ENCODE measurements at places on chromosomes 3 and 15.

GRCh38 chr3:53223541-53223966, 32.3 kb downstream of the TKT start:
- no peak for DNase-seq
- peaks cover 43% of the 10 kb centered on the region for H3K36me3 ChIP-seq
- no peak overlapping the region for H3K4me3 ChIP-seq
- H3K27ac ChIP-seq = no peak overlapping the region

DNA sequence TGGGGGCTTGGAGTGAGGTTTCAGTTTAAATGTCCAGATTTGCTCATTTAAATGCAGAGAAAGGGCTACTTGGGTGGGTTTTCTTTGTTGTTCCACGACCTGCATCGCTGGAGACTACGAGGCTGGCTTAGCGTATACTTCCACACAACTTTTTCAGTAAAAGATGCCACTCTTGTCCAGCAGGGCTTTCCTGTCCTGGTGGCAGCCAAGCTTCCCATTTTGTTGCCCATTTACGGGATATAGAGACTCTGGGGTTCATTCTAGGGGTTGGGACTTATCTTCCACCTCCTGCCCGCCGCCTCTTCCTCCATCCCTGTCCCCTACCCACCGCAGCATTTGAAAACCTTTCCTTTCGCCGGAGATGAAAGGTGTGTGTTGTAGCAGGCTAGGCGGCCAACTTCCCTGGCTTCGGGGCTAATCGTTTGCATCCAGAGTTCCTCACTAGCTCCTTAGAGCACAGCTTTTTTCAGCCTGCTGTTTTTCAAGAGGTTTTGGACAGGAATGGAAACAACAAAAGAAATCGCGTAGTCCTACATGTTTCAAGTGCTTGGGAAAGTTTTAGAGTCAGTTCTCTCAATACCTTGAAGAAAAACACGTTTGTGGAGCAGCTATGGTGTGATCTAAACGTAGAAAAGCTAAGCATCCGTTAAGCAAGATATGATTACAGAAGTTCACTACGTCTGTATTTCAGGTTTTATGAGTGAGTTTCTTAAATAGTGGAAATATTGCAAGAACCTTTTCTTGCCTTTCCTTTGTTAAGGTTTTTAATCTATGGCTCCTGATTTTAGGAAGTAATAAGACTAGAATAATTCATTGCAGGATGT, 843 bp downstream of the CHRNA5 start:
- peaks cover 17% of the 10 kb centered on the region for H3K4me1 ChIP-seq
- no peak overlapping the region for H3K27ac ChIP-seq
- peak overlapping the region; percentile 67 for H3K4me3 ChIP-seq
- H3K36me3 ChIP-seq = no peaks in the 10 kb centered on the region
- no peak for DNase-seq

GRCh38 chr3:117243657-117244056, 534.1 kb downstream of the TUSC7 start:
- no peak overlapping the region for H3K4me3 ChIP-seq
- DNase-seq = no peak
- H3K27me3 ChIP-seq = no peaks in the 10 kb centered on the region
- no peaks in the 10 kb centered on the region for H3K4me1 ChIP-seq
- H3K27ac ChIP-seq = no peak overlapping the region
- H3K36me3 ChIP-seq = no peaks in the 10 kb centered on the region

GRCh38 chr3:40997711-40998519, 201.4 kb upstream of the CTNNB1 start:
- H3K27ac ChIP-seq = no peak overlapping the region
- no peaks in the 10 kb centered on the region for H3K36me3 ChIP-seq
- H3K4me3 ChIP-seq = no peak overlapping the region
- H3K27me3 ChIP-seq = peaks cover 5% of the 10 kb centered on the region
- peaks cover 8% of the 10 kb centered on the region for H3K4me1 ChIP-seq

GRCh38 chr3:126373682-126374601, 16.7 kb upstream of the KLF15 start:
- no peaks in the 10 kb centered on the region for H3K27me3 ChIP-seq
- no peak overlapping the region for H3K4me3 ChIP-seq
- H3K27ac ChIP-seq = no peak overlapping the region
- DNase-seq = no peak
- H3K4me1 ChIP-seq = no peaks in the 10 kb centered on the region

DNA sequence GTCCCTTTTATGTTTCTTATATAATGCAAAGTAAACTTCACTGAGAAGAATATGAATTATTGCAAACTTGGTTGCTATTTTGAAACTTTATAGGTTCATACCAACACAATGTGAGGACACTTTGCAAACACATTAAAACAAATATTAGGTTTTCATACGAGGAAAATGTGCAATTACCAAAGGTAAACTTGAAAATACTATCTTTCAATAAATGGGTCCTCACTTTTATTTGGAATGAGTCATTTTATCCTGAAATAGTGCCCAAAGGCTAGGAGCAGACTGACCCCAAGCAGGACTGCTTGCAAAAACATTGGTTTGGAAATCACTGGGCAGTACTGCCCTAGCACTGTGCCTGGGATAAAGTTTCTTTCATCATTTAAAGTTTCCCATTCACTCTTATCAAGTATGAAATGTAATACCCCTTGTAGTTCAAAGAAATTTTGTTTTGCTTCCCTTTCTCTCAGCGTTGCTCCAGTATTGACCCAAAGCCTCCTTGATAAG, 396.5 kb downstream of the EPHA3 start:
- no peak overlapping the region for H3K27ac ChIP-seq
- H3K4me3 ChIP-seq = no peak overlapping the region
- H3K36me3 ChIP-seq = no peaks in the 10 kb centered on the region
- H3K27me3 ChIP-seq = no peaks in the 10 kb centered on the region
- no peaks in the 10 kb centered on the region for H3K4me1 ChIP-seq

DNA sequence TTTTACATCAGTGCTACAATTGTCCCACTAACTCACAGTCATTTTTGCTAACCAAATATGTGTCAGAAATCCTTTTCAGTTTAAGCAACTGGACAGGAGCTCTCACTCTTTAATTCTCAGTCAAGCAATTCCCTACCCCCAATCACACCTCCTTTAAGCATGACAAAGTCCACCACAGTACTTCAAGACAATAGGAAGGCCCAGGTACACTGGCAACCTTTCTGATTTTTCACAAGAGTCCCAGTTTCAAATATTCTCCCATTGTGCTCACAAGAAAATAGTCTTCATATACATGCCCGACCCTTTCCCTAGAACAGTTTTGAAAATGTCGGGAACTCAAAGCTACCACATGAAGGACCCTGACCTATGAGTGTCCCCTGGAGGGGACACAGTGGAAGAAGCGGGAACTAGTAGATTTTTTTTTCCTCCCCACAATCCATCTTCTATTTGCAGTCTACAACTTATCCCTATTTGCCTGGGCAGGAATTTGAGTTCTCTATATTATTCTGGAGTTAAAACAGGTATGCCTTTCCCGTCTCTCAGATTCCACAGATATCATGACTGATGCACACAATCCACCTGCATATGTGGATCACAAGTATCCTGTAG, 413.5 kb downstream of the TIGIT start:
- H3K4me3 ChIP-seq = no peak overlapping the region
- H3K36me3 ChIP-seq = no peaks in the 10 kb centered on the region
- no peaks in the 10 kb centered on the region for H3K27me3 ChIP-seq
- H3K27ac ChIP-seq = no peak overlapping the region

Data from T-cell (primary cell).